Memory B cell (primary cell): ENCODE measurements at places on chromosomes 6 and 20.
A peak's percentile ranks its signal among the peaks of the same experiment; 100 is the strongest.

DNA sequence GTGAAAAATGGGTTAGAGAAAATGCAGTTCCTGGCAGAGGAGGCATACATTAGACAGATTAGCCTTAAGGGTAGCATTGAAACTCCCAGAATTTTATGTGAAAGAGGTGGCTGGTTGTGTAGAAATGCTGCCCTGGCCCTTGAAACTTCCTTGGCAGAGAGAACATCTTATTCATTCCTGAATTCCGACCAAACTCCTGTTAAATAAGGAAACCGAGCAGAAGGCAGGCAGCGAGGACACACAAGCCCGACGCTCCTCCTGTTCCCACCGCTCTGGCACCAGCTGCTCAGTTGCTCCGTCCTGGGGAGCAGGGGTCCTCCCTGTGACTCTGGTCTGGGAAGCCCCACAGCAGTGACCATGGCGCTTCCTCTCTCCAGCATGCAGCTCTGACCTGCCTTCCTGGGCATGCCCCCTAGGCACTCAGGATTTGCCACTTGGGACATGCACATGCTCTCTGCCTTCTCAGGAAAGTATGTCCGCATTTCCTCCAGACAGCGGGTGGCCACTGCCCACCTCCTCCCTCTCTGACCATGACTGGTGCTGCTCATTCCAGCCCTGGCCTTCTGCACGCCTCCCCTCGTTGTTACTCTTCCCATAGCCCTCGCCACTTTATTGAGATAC is 35.2 kb upstream of the CLDN20 start:
- no peak for DNase-seq
- peaks cover 5% of the 10 kb centered on the region for H3K4me1 ChIP-seq
- H3K27me3 ChIP-seq = no peaks in the 10 kb centered on the region
- H3K36me3 ChIP-seq = peaks cover 5% of the 10 kb centered on the region
- no peak overlapping the region for H3K4me3 ChIP-seq
- H3K27ac ChIP-seq = no peak overlapping the region

DNA sequence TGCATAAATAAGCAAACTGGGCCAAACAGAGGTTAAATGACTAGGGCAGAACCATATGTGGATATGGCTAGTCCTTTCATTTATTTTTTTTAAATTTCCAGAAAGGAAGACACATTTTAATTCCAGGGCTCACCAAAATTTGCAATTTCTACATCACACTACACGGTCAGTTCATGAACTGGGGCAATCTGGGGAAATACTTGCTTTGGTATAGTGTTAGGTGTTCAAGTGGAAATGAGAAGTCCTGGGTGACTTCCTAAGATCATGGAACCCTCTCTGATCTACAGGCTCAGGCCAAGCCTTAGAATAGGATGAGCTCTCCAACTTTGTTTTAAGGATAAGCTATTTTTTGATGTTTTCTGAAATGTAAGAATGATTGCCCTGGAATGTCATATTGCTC is 128.6 kb upstream of the SPACA1 start:
- no peaks in the 10 kb centered on the region for H3K27me3 ChIP-seq
- no peak overlapping the region for H3K4me3 ChIP-seq
- H3K27ac ChIP-seq = no peak overlapping the region
- H3K36me3 ChIP-seq = no peaks in the 10 kb centered on the region

GRCh38 chr6:138653435-138653834 is 120.1 kb upstream of the CCDC28A start:
- DNase-seq = no peak
- peaks cover 5% of the 10 kb centered on the region for H3K4me1 ChIP-seq
- H3K4me3 ChIP-seq = no peak overlapping the region
- no peaks in the 10 kb centered on the region for H3K36me3 ChIP-seq

DNA sequence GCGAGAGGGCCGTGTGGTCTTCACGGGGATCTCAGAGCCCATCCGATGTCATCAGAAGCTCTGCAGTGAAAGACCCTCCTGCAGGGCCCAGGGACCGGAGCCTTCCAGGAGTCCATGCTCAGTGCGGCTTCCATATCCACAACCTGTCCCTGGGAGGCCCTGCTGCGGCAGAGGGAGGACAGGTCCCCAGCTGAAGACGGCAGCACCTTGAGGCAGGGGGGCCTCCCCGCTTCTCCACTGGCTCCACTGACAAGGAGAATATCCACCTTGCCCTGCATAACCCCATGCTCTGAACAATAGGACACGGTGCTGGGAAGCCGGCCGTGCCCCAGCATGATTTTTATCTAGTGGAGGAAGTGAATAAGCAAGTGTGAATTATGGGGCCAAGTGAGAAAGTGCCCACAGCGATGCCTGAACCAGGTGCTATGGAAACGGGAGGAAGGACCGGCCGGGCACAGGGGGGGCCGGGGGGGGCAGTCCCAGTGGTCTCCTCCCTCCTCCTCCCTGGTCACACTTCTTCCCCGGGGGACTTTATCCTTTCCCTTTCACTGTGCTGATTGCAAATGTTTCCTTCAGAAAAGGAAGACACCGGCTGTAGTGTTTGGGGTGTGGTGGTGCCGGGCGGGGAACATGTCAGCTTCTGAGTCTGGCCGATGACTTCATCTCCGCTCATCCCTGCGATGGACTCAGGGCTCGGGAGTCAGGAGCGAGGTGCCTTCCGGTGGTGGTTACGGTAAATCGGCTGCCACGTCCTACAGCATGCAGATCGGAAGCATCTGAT is 225.1 kb downstream of the ERMARD start:
- H3K36me3 ChIP-seq = no peaks in the 10 kb centered on the region
- no peak for DNase-seq
- no peaks in the 10 kb centered on the region for H3K4me1 ChIP-seq
- H3K27me3 ChIP-seq = peaks cover 4% of the 10 kb centered on the region

GRCh38 chr20:57435105-57435497 is 43.9 kb downstream of the RBM38 start:
- no peaks in the 10 kb centered on the region for H3K36me3 ChIP-seq
- H3K4me3 ChIP-seq = peak overlapping the region; percentile 52

GRCh38 chr20:3760655-3761348 is 6.8 kb downstream of the ADISSP start:
- DNase-seq = no peak
- peaks cover 8% of the 10 kb centered on the region for H3K4me1 ChIP-seq
- no peak overlapping the region for H3K4me3 ChIP-seq
- peaks cover 6% of the 10 kb centered on the region for H3K36me3 ChIP-seq
- H3K27ac ChIP-seq = peak overlapping the region; percentile 35
